ENCODE measurements at places on chromosomes 13 and 19.

- no peak for DNase-seq
These were observed 139.3 kb downstream of the TNFRSF19 start for GRCh38 chr13:23709536-23709935.

DNA sequence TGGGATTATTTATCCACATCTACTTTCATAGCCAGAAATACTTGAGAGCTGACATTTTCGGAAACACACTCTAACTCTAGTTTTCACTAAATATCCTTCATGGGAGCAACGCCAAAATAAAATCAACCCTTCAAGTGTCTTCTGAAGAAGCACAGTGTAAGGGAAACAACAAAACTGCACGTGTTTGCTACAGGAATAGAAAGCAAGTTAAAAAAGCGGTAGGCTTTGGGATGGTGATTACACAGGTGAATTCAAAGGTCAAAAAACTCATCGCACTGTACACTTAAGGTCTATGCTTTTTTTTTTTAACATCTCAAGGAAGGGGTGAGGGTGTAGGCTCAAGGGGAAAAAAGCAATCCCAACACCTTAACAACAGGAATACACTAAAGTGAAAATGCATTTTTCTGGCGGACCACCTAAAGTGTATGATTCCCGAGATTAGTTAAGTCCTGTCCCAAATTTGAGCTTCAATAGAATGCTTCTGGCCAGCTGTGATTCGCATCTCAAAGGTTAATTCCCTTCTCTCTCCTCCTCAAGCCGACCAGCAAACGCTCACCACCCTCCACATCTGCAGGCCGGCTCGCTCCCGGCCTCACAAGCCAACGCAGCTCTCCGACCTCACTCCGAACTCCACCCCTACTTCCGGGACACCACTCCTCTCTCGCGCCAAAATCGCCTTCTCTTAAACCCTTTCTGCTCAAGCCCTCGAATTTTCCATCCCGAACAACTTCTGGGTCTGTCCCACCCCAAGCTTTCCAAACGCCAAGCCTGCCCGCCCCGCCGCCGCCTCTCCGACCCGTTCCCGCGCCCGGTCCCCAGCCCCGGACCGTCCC, 1.1 kb downstream of the ARGLU1 start:
- DNase-seq: peak; percentile 25

DNA sequence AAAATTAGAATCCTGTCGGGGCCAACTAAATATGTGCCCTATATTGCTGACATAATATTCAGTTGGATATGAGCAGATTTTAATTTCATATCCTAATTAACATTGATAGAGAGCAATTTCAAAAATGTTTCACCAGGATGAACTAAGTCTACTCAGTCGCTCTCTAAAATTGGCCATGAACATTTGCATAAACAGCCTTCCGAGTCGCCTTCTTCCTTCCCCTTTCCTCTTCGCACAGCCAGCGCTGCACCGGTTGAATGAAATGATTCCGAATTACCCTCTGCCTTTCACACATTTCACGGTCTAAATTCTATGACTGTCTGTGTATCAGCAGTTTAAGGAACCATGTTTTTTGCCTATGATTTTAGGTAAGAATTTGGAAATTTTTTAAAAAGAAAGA, 413.7 kb downstream of the LIG4 start:
- DNase-seq: no peak

GRCh38 chr13:44489751-44490150, 86.4 kb downstream of the TSC22D1 start:
- DNase-seq: no peak

DNA sequence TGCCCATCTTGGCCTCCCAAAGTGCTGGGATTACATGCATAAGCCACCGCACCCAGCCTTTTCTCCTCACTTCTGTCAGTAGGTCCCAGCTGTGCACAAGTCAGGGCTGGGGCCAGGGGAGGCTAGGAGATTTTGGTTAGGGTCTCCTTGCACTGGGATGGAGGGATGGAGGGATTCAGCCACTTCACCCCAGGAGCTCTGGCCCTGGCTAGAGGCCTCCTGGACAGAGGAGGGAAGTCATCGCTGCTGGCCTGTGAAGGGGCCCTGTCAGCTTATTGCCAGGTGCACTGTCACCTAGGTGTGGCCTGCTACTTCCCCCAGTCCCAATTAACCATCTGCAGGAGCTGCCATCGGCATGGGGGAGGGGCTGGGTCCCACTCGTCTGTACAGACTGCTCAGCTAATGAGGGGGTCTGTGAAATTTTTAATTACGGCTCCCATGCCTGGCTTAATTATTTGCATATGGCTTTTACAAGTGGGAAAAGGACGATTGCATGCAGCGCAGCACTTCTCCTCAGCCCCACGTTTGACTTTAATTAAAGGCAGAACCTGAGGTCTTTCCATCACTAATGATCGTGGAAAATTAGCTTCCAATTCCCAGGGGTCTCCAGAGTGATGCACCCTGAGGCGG, 52.4 kb downstream of the CHST8 start:
- DNase-seq: no peak

DNA sequence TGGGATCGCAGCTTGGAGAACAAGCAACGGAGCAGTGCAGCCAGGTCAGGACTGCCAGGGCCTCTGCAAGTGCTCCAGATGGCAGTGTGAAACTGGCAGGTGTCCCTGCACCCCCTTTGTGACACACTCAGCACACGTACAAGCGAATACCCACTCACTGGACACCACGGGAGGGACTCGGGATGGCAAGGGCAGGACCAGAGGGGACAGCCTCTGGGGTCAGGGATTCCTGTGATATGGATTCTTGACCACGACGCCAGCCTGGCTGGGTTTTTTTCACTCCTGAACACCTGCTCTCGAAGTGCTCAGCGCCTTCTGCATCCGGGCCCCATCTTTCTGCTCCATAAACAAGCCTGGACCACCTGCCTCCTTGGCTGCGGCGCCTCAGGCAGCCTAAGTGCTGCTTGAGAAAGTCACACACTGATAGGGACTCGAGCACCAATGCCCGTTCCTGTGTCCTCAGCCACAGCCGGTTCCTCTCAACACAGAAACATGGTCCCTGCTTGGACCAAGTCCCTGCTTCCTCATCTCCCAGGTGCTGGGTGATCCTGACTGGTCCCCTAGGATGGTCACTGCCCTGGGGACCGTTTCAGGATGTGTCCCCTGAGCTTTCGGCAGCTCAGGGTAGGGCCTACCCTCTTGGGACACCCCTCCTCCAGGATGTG, 22.0 kb downstream of the ELAVL1 start:
- no peak for DNase-seq

- DNase-seq: no peak
These were observed 207.3 kb downstream of the URI1 start for GRCh38 chr19:30149300-30149699.

- DNase-seq: no peak
These were observed 1.6 kb downstream of the LSM7 start for GRCh38 chr19:2326699-2327360.

- DNase-seq: peak; percentile 51
These were observed 854 bp downstream of the RNASEH2B start for GRCh38 chr13:50910485-50910805.

- peak; percentile 4 for DNase-seq
These were observed 201.0 kb upstream of the RXFP2 start for GRCh38 chr13:31538067-31539042.

All from Caki2 (cell line).